ENCODE measurements at places on chromosomes 7 and 10.

DNA sequence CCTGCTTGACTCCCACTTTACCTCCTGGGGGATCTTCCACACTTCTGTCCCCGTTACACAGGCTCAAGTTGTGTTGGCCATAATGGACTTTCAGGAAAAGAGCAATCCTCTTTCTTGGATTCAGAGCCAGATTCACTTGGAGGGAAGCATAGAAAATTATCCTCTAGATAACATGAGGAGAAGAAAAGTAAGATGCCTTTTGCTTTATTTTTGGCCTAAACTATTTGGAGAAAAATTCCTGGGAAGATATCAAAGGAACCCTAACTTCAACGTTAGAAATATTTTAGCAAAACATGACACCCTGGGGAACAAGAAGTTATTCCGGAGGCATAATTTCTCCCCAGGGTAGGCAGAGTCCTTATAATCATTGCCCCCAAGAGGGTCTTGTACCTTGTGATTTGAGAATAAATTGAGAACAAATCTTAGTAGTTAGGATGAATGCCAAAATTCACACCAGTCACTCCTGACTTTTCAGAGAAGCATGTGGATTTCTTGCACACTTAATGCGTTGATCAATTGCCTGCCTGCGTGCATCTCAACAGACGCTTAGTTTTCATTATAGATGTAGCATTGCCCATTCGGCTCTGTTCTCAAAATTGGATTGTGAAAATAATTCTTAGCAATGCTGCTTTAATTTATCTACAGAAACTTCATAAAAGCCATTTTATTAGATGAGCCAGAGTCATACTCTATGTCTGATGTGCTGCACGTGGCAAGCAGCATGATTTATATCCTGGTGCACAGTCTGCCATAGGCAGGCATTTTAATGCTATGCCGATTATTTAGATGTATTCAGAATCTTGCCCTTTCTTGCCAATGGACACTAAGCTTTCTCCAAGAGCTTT is 224.4 kb downstream of the C7orf25 start:
- DNase-seq: no peak

GRCh38 chr7:129949292-129950133 is 3.2 kb downstream of the UBE2H start:
- DNase-seq: no peak

- no peak for DNase-seq
These were observed 34.6 kb downstream of the VWDE start for GRCh38 chr7:12369072-12369471.

DNA sequence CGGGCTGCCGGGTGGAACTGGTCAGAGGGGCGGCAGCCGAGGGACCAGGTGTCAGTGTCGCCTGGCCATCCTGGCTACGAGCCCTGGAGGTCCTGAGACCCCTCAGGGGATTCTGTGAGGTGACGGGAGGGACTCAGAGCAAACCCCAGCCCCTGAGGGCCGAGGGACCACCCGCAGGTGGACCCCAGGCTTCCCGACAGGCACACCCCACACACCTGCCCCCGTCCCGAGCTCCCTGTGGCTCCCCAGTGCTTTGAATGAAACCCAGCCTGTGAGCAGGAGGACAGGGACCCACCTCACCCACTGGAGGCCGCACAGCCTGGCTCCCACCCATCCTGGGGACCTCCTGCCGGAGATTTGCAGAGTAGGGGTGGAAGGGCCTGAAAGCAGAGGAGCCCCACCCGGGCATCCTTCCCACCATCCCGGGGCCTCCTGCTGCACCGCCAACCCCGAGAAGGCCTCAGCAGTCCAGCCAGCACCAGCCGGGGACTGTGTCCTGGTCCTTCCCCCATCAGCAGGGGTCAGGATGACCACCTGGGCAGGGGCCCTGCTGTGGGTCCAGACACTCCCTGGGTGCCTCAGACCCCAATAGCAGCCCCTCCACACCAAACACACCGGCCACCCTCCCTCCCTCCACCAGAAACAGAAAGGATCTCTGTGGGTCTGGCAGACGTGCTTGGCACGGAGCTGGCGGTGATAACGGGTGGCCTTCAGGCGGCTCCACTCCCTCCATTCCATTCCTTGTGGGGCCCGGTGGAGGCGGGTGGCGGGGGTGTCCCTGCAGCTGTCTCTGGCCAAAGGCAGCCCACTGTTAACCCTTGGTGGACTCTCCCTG is 13.9 kb downstream of the VENTX start:
- DNase-seq: no peak

- DNase-seq: peak; percentile 19
These were observed 62.8 kb upstream of the CUX1 start for GRCh38 chr7:101754424-101755159.

DNA sequence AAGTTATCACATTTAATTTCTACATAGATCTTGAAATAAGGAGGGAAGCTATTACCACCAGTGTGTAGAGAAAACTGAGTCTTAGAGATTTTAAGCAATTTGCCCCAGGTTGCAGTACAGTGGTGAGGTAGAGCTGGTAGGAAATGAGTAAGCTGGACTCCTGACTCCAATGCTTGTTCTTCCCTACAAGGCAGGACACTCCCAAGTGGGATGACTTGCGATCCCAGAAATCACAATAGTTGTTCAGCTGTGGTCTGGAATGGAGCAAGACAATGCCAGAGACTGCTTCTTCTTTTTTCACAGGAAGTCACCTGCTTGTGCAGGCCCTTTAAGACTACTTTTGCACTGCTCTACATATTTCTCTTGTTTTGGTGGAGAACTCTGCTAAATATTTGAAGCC is 327.2 kb upstream of the BMPER start:
- DNase-seq: no peak

All from activated CD4-positive, alpha-beta T cell treated with anti-CD3 and anti-CD28 coated beads, Interleukin-2, amount 50 U/mL, for 48 hours (primary cell).